ENCODE measurements at places on chromosomes 13 and 19.

- no peak for DNase-seq
Measured at GRCh38 chr13:101965096-101965495, 436.8 kb downstream of the FGF14 start.

DNA sequence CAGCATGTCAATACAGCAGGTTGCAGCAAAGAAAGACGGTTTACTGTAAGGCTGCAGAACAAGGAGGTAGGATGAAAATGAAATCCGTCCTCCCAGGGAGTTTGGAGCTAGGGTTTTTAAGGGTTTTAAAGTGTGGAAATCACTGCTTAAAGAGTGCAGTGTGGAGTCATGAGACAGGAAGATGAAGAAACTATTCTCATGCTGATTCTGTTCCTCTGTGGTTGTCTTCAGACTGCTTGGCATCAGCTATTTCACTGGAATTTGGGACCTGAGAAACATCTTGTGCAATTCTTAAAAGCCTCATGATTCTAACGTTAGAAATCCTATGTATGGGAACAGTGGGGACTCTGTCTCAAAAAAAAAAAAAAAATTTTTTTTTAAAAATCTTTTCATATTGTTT is 11.4 kb downstream of the ZNF331 start:
- DNase-seq: no peak

- no peak for DNase-seq
Measured at GRCh38 chr13:113547238-113547971, 37.1 kb upstream of the TFDP1 start.

- DNase-seq: no peak
Measured at GRCh38 chr13:31192306-31192705, 7.5 kb upstream of the B3GLCT start.

GRCh38 chr13:50384724-50385123 is 369.5 kb downstream of the KCNRG start:
- no peak for DNase-seq

- no peak for DNase-seq
Measured at GRCh38 chr19:6564393-6564792, 26.6 kb downstream of the CD70 start.

GRCh38 chr13:114105521-114106225 is 26.8 kb downstream of the RASA3 start:
- DNase-seq: peak; percentile 45

GRCh38 chr19:1288833-1289685 is 3.4 kb downstream of the EFNA2 start:
- no peak for DNase-seq

DNA sequence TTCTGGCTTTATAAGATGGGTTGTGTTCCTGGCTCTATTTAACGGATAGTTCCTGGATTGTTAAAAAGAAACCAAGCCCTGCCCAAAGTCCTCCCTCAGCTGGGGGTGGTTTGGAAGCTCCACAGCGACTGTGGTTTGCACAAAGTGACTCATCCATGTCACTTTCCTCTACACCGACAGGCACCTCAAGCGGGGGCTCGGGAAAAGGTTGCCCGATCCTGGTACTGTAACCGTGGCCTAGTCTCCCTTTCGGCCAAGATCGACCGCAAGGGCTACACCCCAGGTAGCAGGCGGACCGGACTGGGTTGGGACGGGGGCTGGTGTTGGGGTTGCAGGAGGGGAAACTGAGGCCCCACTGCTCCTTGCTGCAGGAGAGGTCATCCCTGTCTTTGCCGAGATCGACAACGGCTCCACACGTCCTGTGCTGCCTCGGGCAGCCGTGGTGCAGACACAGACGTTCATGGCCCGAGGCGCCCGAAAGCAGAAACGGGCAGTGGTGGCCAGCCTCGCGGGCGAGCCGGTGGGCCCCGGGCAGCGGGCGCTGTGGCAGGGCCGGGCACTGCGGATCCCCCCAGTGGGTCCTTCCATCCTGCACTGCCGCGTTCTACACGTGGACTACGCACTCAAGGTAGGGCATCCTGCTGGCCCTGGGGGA is 1.6 kb downstream of the ARRDC2 start:
- peak; percentile 77 for DNase-seq

DNA sequence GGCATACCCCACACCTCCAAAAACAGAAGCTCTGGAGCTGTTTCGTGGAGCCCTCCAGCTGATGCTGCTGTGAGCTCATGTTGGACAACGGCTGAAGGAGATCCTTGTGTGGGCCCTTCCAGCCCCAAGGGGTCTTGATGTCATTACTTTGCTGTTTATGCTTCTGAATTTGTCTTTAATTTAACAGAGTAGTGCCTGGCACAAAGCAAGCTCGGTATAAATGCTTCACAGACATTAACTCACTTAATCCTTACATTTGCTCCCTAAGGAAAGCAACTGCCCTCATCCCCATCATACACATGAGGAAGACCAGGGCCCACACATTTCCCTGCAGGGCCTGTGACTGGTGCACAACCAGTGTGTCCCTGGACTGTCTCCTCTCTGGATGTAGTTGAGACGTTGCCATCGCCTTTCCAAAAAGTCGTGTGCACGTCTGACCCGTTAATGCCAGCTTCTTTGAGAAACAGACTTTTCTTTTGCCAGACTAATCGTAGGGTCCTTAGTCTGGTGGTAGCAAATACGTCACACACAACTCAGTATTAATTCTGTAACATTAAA is 7.6 kb downstream of the COL4A1 start:
- no peak for DNase-seq

DNA sequence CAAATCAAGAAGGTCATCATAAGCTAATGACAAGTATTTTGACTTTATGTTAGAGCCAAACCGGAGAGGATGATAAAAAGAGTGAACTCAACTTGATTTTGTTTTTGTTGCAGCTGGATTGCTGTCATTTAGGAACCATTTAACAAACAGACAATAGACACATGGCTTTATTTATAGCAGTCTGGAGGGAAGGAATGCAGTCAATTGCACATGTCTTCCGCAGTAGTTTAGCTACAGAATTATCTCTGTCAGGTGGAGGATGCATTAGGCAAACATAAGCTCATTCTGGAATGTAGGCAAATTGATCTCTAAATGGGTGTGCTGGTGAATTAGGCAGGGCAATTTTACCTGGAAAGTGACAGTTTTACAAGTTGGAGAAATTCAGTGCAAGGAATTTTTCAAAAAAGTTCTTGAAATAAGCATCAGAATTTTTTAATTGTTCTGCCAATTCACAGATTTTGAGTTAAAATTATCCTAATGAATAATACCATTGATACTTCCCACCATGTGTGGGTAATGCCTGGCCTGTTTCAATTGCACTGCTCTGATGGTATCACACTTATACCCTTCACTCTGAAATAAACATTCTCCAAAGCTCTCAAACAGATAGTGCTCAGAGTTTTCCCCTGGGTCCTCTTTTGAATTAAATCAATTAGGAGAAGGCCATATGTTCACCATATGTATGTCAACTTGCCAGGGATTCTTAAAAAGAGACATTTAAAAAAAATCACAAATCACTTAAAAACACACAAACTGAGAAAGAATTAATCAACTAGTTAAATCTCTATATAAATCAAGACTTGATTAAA is 318.3 kb downstream of the NDFIP2 start:
- no peak for DNase-seq

GRCh38 chr13:37039896-37040295 is 19.6 kb downstream of the SUPT20H start:
- DNase-seq: no peak

DNA sequence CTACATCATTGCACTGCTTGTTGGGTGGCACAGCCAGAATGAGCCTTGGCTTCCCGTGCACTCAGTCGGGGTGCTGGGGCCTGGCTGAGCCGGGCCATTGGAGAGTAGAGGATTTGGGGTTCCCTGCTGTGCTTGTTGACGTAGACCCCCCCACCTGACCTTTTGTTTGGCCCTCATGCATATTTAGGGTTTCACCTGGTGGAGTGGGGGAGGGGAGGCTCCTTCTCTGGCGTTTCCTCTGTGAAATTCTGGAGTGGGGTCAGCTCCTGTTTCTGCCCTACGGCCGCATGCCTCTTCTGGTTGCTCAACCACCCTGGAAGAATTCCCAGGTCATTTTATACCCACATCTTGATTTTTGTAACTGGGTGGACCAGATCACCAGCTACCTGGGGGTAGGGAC is 82.8 kb downstream of the SIPA1L3 start:
- DNase-seq: no peak

GRCh38 chr19:55209693-55210472 is 582 bp upstream of the PTPRH start:
- DNase-seq: peak; percentile 81

DNA sequence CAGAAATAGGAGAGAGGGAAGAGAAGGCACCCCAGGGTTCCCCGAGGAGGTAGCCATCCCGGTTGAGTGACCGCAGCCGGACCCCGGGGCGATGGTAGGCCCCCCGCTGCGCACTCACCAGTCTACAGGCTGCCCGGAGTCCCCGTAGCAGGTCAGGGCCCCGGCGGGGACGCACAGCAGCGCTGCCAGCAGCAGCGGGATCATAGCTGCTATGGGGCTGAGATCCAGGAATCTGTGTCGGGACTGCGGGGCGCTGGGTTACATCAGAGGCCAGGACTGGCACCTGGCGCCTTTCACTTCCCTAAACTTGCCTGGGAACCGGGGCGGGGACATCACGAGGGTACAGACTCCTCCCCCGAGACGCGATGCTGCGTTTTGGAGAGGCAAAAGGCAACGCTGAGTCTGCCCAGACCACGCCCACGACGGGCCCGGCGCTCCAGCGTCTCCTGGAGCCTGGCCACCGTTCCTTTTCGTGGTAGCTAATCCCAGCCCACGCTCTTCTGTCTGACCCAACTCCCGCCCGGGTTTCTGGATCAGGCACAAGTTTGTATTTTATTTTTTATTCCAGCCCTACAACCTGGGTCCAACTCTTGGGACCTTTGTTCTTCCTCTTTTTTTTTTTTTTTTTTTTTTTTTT is at the start of gene DNASE2:
Gene DNASE2, minus strand, starts transcription at position 278 of the 637 bp plus-strand sequence. Its CDS starts 74 bp downstream, at position 204.
- DNase-seq: peak; percentile 96

GRCh38 chr13:41426047-41426446 is 31.3 kb upstream of the RGCC start:
- DNase-seq: no peak

GRCh38 chr13:43335764-43336163 is 312.4 kb downstream of the DNAJC15 start:
- DNase-seq: no peak

- DNase-seq: no peak
Measured at GRCh38 chr19:3131168-3131567, 4.7 kb upstream of the GNA15 start.

GRCh38 chr19:53942001-53942786 is 20.5 kb upstream of the CACNG8 start:
- no peak for DNase-seq

GRCh38 chr19:40589591-40590429 is 11.4 kb upstream of the LTBP4 start:
- DNase-seq: no peak

GRCh38 chr19:55178781-55179599 is 1.1 kb downstream of the SYT5 start:
- DNase-seq: peak; percentile 58

GRCh38 chr13:55682776-55683175 is 1457.9 kb upstream of the PRR20A start:
- DNase-seq: no peak

- DNase-seq: no peak
Measured at GRCh38 chr19:29514525-29515232, 11.1 kb upstream of the VSTM2B start.

GRCh38 chr19:41915776-41916414 is 12.4 kb downstream of the ERFL start:
- no peak for DNase-seq

- peak; percentile 11 for DNase-seq
Measured at GRCh38 chr13:80036845-80037504, 304.0 kb downstream of the SPRY2 start.

- no peak for DNase-seq
Measured at GRCh38 chr19:33161201-33161600, 29.3 kb downstream of the WDR88 start.

DNA sequence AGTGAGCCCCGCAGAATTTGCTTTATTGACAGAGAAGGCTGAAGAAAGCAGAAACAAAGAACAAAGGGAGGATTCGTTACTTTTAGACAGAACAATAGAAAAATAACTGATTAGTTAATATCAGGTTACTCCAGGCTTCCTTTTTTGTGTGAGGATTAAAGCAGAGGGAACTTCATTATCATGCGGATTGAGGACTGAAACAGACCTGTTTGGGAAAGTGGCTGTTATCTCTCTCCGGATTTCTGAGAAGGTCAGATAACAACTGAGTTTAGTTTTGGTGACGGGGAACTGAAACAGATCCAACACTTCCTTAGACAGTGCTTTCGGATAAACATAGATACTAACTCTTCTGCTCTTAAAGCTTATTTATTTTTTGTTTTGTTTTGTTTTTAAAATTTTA is 246.4 kb upstream of the ZNF507 start:
- DNase-seq: no peak

- DNase-seq: no peak
Measured at GRCh38 chr13:98802559-98802958, 50.1 kb upstream of the SLC15A1 start.

DNA sequence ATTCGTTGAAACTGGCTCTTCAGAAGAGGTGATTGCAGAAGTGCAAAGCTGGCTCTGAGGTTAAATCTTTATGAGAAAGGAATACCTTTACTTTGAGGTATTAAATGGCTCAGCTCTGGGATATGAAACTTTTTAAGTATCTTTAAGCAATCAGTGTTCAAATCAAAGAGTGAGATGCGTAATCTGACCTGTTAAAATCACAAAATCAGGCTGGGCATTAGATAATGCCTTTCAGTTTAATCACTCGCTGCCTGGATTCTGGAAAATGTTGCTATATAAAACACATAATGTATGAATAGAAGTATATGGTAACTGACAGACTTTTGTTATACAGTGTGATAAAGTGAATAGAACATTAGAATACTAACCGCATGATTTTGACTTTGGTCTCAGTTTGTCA is 2.0 kb upstream of the DGKH start:
- no peak for DNase-seq

DNA sequence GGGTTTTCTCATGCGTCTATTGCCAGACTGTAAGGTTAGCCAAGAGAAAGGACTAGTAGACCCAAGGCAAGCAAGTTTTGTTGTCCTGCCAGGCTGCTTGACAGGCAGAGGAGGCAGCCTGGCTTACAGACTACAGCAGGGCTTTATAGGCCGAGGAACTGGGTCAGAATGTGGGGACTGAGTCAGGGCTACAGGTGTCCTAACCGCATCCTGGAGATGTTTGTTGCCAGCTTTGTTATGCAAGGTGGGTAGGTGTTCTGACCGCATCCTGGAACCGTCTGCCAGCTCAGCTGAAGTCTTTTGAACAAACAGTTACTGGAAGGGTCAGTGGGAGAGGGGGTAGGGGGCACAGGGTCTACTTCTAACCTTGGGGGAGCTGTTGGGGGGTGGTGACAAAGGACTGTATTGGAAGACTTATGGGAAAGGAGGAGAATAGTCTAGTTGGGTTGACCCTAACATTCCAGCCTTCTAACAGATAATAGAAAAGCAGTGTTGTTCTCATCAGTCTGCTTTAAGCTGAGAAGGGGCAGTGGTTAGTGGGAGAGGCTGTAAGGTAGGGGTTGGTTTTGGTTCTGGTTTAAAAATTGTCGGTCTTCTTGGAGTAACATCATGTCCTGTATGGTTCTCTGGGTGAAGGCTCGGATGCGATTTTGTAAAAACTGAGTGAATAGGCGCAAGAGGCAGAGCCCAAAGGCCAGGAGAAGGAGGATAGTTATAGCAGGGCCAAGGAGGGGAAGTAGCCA is 913.8 kb upstream of the SLITRK5 start:
- DNase-seq: no peak

- no peak for DNase-seq
Measured at GRCh38 chr13:97261254-97262005, 39.3 kb downstream of the MBNL2 start.

GRCh38 chr13:42638886-42639285 is 64.9 kb downstream of the TNFSF11 start:
- DNase-seq: no peak

GRCh38 chr19:32895384-32895783 is 25.8 kb upstream of the SLC7A9 start:
- DNase-seq: no peak

GRCh38 chr19:639253-640160 is at the start of gene FGF22:
FGF22 (plus strand) TSS chr19:639879; CDS start chr19:639926, 47 bp downstream.
- DNase-seq: peak; percentile 92
